Placental pericyte (primary cell): ENCODE measurements at places on chromosomes 1 and 21. TPM values are rescaled to one million over a fixed set of nuclear protein-coding genes. Genes with fewer than 3 reads are reported as not detected.

LPAR3 gene
- total RNA-seq: 2.6 and 16.0 TPM in 2 replicates

GUCA2B gene
- total RNA-seq: not detected in 2 replicates

SH2D1B gene
- total RNA-seq: not detected in 2 replicates

PPIH gene
- 10.5 and 26.5 TPM in 2 replicates for total RNA-seq

GBP4 gene
- 2.0 and 3.4 TPM in 2 replicates for total RNA-seq

TRIM46 gene
- 4.4 and 8.7 TPM in 2 replicates for total RNA-seq

S1PR1 gene
- total RNA-seq: 1.3 and 16.0 TPM in 2 replicates

NBPF20 gene
- 1.8 and 4.3 TPM in 2 replicates for total RNA-seq

TEX38 gene
- total RNA-seq: not detected in 2 replicates

B3GALT5 gene
- 1.1 and 2.6 TPM in 2 replicates for total RNA-seq

SLAMF9 gene
- not detected in 2 replicates for total RNA-seq

ANKRD35 gene
- 0.22 and 0.57 TPM in 2 replicates for total RNA-seq

FCAMR gene
- not detected in 2 replicates for total RNA-seq

LRRN2 gene
- not detected in 2 replicates for total RNA-seq

FAM229A gene
- 1.7 and 1.8 TPM in 2 replicates for total RNA-seq

TP73 gene
- total RNA-seq: not detected in 2 replicates

CYP4Z1 gene
- not detected in 2 replicates for total RNA-seq

OTUD7B gene
- 20.1 and 23.5 TPM in 2 replicates for total RNA-seq

ZNF496 gene
- 30.4 and 33.6 TPM in 2 replicates for total RNA-seq

RBM11 gene
- not detected in 2 replicates for total RNA-seq

OR2T35 gene
- total RNA-seq: not detected in 2 replicates

SMYD3 gene
- 21.4 and 27.2 TPM in 2 replicates for total RNA-seq

SPRR3 gene
- not detected in 2 replicates for total RNA-seq

COL11A1 gene
- 17.5 and 60.8 TPM in 2 replicates for total RNA-seq

GSTM5 gene
- 0.22 and 0.43 TPM in 2 replicates for total RNA-seq

MUL1 gene
- 47.9 and 57.0 TPM in 2 replicates for total RNA-seq

RNF186 gene
- total RNA-seq: not detected in 2 replicates

RNU1-2 gene
- under 0.01 TPM in 2 replicates for total RNA-seq

NR5A2 gene
- total RNA-seq: 0.14 TPM in 1 of 2 replicates, not detected in the other

OR13G1 gene
- total RNA-seq: not detected in 2 replicates
